ENCODE measurements at places on chromosomes 2 and 18.

- DNase-seq = no peak
Measured at GRCh38 chr2:218882866-218883366, 2.3 kb downstream of the WNT10A start.

GRCh38 chr18:23499291-23499781 lies 4.0 kb upstream of the RMC1 start:
- DNase-seq = peak; percentile 60

- DNase-seq = no peak
Measured at GRCh38 chr2:37268111-37268510, 36.7 kb downstream of the NDUFAF7 start.

DNA sequence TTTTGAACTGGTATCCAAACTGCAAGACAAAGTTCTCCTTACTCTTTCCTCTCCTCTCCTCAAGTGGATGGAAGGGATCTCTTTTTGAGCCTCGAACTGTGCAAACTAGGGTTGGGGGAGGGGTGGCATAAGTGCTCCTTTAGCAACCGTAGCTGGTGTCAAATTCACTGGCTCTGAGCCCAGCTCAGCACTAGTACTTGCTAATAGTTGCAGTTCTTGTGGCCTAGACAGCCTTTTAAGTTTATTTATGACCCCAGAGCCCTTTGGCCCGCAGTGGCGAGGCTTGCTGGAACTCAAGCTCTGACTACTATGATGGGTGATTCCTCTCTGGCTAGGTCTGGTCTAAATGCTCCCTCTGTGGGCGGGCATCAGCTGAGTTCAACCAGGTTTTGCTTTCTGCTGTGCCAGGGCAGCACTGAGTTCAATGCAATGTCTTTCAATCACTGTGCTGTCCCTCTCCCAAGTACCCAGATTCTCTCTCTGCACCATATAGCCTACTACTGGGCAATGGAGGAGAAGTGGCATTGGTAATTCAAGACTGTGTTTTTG lies 528.4 kb upstream of the SYT4 start:
- no peak for DNase-seq

All from suppressor macrophage (primary cell).